Muscle of arm (tissue), 14 donors: ENCODE measurements at places on chromosomes 6 and 20. TPM values are rescaled to one million over a fixed set of nuclear protein-coding genes. Genes with fewer than 3 reads are reported as not detected.

DNA sequence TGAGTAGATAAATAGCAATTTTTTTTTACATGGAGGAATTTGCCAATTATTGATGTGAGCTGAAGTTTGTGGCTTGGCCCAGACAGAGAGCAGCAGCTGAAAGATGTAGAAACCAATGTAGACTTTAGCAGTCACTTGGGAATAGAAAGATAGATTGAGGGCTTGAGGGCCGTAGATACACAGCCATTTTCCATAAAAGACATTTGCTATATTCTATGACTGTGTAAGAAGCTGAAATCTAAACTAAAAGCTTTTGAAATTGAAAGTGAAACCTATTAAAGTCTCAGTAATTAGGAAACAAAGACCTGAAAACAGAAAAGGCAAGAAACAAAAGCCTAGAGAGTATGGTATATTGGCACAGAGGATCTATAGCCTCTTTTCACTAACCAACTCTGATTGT is 332.7 kb downstream of the CENPW start:
- DNase-seq: no peak

DNA sequence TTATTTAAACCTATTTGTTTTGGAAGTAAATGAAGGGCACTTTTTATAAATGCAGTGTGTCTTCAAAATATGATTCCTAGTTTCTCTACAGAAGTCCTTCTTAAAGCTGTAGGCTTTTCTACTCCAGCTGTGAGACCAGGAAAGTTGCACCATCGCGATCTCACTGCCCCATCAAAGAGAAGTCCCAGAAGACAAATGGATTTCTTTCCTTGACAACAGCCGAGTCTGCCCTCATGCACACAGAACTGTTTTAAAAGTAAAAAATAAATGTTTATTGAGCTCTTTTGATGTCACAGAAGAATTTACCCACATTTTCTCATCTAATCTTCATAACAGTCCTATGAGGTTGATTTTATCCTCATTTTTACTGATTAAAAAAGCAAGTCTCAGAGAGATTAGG is 324.4 kb upstream of the NT5E start:
- no peak for DNase-seq

GRCh38 chr20:1326031-1326930 is 2.7 kb downstream of the SDCBP2 start:
- no peak for DNase-seq

GRCh38 chr6:56649053-56649769 is 6.5 kb upstream of the DST start:
- no peak for DNase-seq

DNA sequence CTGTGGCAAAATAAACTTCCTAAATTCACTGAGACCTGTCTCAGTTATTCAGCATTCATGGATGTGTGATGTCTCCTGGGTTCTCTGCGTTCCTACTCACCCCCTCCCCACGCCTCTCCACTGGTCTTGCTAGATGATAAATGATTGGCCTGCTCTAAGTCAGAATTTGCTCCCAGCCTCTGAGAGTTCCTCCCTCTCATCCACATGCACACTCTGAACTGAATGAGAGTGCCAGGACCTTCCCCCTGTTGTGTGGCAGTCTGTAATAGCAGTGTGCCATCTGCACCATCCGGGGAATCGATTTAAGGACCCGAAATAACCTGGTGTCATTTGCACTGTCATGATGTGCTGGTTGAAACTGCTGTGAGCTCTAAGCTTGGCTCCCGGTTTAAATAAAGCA is 135.8 kb upstream of the AFDN start:
- no peak for DNase-seq

- no peak for DNase-seq
These were observed 5.3 kb upstream of the FOXC1 start for GRCh38 chr6:1604158-1605003.

- DNase-seq: no peak
These were observed 41.7 kb downstream of the CNBD2 start for GRCh38 chr20:36010076-36010475.

DNA sequence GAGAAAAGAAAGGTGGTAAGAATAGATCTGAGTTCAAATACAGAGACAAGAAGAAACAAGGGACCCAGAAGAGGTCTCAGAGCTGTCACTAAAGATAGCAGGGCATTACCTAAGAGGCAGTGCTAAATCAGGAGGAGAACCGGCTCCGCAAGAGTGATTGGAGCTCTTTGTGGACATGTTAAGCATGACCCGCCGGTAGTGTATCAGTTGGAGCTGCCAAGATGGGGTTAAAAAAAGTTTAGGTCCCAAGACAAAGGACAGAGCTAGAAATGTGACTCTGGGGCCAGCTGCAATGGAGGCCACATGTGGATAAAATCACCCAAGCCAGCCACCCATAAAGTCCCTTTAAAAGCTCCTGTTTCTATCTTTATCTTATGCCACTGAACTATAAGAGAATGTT is 93.4 kb downstream of the MBOAT1 start:
- no peak for DNase-seq

DNA sequence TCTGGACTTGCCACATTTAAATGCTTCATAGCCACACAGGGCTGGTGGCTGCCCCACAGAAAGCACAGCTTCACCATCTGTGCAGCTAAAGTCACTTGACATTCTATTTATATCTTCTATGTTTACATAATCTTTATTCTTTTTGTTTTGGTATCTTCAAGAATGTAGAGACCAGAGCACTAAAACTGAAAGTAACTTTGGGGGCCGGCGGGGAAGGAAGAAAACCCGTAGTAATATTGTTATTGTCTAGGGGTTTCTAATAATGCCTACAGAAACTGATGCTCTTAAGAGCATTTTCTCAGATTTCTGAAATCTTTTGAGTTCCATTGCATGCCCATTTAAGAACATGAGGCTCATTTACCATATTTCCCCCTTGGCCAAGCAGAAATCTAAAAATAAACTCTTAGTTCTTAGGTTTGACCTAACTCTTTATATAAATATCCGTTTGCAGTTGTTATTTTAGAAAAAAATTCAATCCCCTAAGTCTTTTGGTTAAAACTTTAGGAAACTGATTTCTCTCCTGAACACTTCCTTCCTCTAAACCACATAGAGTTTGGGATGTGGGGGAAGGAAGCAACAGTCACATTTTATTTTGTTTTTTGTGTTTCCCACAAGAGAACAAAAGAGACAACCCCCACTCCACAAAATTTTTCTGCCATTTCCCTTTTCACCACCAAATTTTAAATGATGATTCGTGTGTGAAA is 207.6 kb downstream of the OGFRL1 start:
- no peak for DNase-seq

Gene BNIP5
- polyA plus RNA-seq: 0.09 TPM

Gene TCF15
- 1.8 TPM for polyA plus RNA-seq

Gene SLC22A16
- 0.52 TPM for polyA plus RNA-seq

Gene RGS17
- 0.86 TPM for polyA plus RNA-seq

Gene ACTL10
- polyA plus RNA-seq: 0.29 TPM

Gene DSP
- 3.9 TPM for polyA plus RNA-seq
